ENCODE measurements at places on chromosomes 11 and 22.

GRCh38 chr22:28243539-28243938 is 324.5 kb upstream of the PITPNB start:
- DNase-seq = no peak

- no peak for DNase-seq
These were observed 198.8 kb upstream of the SEZ6L start for GRCh38 chr22:25970374-25970911.

- no peak for DNase-seq
These were observed 218.7 kb upstream of the MTNR1B start for GRCh38 chr11:92750794-92751193.

- no peak for DNase-seq
These were observed 21.5 kb downstream of the PICALM start for GRCh38 chr11:86047275-86047991.

DNA sequence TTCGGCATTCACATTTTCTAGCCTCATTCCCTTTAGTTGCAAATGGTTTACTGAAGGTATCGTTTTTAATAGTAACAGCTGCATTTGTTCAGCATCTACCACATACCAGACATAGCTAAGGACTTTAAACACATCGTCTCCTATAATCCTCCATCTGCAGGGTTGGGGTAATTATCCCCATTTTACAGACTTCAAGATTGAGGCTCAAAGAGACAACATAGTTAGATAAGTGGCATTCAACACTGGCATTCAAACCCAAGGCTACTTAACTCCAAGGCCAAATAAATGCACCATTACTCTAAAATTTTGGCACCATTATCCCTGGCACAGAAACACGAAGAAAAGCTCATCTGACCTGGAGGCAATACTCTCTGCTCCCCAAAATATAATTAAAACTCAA is 28.5 kb downstream of the SMCO4 start:
- DNase-seq = no peak
